Kidney epithelial cell (primary cell): ENCODE measurements at places on chromosomes 6 and 20.

DNA sequence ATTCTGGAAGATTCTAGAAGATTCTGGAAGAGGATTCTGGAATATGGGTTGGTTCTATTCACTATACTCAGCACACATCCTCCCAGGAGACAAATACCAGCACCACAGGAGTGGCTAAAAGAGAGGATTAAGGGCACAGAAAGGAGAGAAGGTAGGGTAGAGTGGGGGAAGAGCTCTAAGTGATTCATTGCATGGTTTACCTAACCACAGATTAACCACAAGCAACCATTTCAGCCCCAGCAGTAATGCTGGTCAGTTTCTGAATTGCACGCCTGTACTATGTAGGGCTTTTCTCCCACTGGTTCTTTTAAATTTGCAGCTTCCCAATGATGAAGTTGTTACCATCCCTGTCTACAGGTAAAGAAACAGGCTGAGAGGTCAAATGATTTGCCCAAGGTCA lies 192.7 kb upstream of the PMEPA1 start:
- peak; percentile 64 for DNase-seq

DNA sequence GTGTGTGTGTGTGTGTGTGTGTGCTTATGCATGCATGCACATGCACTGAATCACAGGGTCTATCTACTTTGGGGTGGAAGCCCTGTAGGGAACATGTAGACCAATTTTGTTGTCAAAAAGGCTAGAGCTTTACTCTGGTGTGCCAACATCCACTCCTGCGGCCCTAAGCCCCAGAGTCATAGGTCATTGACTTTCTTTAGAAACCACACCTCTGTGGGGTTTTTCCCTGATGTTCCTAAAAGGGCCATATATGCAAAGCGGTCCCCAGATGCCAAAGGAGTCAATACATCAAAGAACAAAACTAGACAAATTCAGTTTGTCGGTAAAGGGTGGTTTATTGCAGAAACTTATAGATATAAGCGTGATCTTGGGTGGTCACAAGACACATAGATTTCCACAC lies 29.8 kb upstream of the SLC2A12 start:
- DNase-seq = no peak

DNA sequence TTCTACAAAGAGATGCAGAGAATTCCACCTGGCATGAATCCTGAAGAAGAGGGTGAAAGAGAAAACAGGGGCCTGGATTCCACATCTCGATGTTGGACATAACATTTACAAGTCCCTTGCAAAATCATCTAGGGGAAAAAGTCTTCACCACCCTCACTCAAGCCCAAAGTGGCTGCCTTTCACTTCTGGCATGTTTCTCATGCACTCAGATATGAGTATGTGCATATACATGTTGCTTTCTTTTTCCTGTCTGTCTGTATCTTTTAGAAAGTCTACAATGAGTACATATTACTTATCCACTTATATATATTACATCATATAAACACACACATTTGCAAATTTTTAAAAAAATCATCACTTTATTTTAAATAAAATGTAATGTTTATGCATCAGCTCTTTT lies 159.3 kb downstream of the KIF6 start:
- no peak for DNase-seq

DNA sequence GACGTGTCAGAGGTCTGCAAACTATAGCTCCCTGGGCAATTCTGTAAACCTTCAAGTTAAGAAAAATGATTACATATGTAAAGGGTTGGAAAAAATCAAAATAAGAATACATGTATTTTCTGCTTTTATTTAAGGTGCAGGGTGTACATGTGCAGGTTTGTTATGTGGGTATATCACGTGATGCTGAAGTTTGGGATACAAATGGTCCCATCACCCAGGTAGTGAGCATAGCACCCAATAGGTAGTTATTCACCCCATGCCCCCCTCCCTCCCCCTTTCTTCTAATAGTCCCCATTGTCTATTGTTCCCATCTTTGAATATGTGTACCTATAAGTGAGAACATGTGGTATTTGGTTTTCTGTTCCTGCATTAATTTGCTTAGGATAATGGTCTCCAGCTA lies 51.1 kb upstream of the GCM1 start:
- DNase-seq = no peak

DNA sequence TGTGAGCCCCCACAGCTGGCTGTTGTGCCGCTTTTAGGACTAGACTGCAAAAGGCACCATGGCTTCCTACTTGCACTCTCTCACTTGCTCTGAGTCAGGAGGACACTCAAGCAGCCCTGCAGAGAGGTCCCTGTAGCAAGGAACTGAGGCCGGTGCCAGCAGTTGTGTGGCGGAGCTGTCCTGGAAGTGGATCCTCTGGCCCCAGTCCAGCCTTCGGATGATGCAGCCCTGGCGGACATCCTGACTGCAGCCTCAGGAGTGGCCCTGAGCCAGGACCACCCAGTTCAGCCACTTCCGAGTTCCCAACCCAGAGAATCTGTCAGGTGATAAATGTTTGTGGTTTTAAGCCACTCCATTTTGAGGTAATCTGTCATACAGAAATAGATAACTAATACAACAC lies 17.5 kb downstream of the CTCFL start:
- DNase-seq = no peak

GRCh38 chr6:16684195-16684689 lies 77.0 kb downstream of the ATXN1 start:
- no peak for DNase-seq

DNA sequence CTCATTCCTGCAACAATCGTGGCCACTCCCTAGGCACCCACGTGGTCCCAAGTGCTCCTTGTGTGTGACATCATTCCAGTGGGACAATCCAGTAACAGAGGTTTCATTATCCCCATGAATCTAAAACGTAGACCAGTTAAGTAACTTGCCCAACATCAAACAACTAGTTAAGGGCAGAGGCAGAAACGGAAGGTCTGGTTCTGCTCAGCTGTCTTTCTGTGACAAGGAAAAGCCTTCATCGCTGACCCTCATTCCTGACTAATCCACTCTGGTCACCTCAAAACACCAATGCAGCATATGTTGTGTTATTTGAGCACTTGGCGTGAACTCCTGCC lies 261.4 kb upstream of the JARID2 start:
- DNase-seq = no peak

- DNase-seq = no peak
Observed at GRCh38 chr6:1144842-1145767, 166.8 kb upstream of the FOXQ1 start.

DNA sequence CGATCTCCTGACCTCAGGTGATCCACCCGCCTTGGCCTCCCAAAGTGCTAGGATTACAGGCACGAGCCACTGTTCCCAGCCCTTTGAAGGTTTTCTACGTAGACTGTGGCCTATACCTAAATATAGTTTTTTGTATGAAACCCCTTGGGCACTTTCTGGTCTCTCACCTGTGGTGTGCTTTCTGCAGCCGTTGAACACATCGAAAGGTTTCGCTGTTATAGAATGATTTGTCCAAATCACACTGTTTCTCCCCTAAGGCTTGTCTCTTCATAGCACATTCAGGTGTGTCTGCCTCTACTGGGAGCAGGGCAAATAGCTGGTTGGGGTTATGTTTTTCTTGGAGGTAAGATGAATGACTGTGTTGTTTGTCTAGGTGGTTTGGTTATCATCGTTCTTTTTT lies 597.9 kb downstream of the RNF144B start:
- DNase-seq = no peak

DNA sequence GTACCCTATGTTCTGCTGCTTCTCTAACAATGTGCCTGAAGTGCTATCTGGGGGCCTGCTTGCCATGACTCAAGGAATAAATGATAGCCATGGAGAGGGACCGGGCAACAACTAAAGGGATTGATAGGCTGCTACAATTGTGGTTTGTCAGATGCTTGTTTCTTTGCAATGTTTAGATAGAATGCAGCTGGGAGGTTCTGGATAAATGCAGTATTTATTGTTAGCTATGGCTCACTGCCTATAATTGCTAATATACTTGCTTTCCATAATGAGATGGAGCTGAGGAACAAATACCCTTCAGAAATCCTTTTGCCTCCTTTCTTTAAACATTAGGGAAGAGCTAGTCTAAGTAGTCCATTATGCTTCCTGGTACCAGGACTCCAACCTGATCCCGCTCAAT lies 575.2 kb upstream of the SYNCRIP start:
- DNase-seq = no peak

GRCh38 chr6:30238178-30238795 lies 25.1 kb upstream of the TRIM26 start:
- no peak for DNase-seq

DNA sequence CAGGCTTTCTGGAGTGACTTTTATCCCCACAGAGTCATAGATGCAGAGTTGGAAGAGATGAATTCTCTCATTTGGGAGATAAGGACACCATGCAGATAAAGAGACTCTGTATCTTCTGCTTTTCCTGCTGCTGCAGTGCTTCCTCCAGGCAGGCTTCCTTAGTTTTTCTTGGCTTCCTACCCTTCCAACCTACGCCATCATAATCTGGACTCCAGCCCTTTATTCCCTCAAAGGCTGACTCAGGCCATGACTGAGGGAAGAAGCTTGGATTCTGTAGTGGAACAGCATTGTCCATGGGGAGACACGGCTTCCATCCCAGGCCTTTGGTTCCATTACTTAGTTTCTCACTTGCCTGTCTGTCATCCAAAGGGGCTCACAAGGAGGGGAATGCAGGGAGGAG lies 6.5 kb upstream of the RNF24 start:
- DNase-seq = no peak

- no peak for DNase-seq
Observed at GRCh38 chr20:1898482-1899240, 3.5 kb downstream of the SIRPA start.

GRCh38 chr6:79869600-79870084 lies 77.7 kb downstream of the ELOVL4 start:
- DNase-seq = peak; percentile 14
